Smooth muscle cell of trachea (primary cell): ENCODE measurements at places on chromosomes 4 and X. TPM values are rescaled to one million over a fixed set of nuclear protein-coding genes. Genes with fewer than 3 reads are reported as not detected.

The HSFX2 gene
- total RNA-seq, result not detected in 2 replicates

The SHROOM3 gene
- total RNA-seq, result 19.2 and 27.5 TPM in 2 replicates

The PGRMC1 gene
- 281 and 298 TPM in 2 replicates for total RNA-seq

The PRIMPOL gene
- 14.6 and 21.5 TPM in 2 replicates for total RNA-seq

The TRAPPC11 gene
- 68.8 and 75.1 TPM in 2 replicates for total RNA-seq

The CNGA1 gene
- not detected in 2 replicates for total RNA-seq

The NLRP2B gene
- total RNA-seq, result not detected in 2 replicates

The MMRN1 gene
- 1.6 TPM in 1 of 2 replicates, not detected in the other for total RNA-seq

The TCEAL5 gene
- total RNA-seq, result not detected in 2 replicates

The CSAG3 gene
- not detected in 2 replicates for total RNA-seq

The ZMAT1 gene
- total RNA-seq, result 0.17 and 0.44 TPM in 2 replicates

The SOWAHD gene
- 0.17 TPM in 1 of 2 replicates, not detected in the other for total RNA-seq

The CEP135 gene
- total RNA-seq, result 3.5 and 8.9 TPM in 2 replicates

The REST gene
- total RNA-seq, result 26.0 and 34.0 TPM in 2 replicates
